Stimulated activated CD4-positive, alpha-beta T cell treated with anti-CD3 and anti-CD28 coated beads, TNF-alpha, amount 100 ng/mL, for 4 hours (primary cell): ENCODE measurements at places on chromosomes 11 and 22.

DNA sequence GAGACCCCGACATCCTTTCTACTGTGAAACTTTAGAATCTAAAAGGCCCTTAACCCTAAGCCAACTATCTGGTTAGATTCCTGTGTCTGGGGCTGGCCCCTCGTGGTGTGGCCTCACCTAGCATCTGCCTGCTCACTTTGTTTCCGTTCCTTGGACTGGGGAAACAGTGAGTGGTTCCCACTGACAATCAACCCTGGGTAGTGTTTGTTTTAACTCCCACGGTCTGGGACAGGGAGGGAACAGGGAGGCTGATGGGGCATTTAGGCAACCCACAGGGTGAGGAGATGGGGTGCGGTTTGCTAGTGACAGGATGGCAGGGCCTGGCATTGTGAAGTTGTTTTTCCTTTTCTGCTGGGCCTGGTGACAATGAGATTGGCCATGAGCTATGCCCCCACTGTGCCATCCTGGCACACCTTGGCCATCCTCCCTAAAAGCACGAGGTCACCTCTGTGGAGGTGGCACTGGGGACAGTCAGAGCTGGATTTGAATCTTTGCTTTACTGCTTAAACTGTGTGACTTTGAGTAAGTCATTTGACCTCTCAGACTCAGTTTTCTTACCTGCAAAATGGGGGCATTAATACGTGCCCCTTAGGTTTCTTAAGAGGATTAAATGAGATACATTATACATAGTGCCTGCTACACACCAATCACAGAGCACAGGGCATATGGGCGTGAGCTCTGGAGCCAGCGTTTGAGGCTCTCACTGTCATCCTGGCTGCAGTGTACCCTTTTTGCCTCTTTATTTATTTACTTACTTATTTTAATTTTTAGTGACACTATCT lies 31.4 kb downstream of the CHRDL2 start:
- no peak for DNase-seq

DNA sequence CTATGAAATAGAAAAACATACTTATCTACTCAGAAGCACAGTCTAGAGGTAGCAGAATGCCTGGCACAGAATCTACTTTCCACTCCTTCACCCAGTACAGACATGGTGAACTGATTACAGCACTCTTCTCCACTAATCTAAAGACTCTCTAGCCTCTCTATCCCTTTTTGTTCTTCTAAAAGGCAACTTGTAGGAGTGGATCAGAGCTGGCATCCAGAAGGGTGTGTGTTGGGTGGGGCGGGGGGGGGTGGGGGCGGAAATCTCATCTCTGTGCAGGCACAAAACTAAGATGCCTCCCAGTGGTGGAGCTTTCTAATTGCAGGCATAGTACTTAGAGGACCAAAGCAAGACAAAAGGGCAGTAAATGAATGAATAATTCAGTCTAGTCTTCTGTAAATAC lies 11.5 kb upstream of the EMID1 start:
- no peak for DNase-seq

DNA sequence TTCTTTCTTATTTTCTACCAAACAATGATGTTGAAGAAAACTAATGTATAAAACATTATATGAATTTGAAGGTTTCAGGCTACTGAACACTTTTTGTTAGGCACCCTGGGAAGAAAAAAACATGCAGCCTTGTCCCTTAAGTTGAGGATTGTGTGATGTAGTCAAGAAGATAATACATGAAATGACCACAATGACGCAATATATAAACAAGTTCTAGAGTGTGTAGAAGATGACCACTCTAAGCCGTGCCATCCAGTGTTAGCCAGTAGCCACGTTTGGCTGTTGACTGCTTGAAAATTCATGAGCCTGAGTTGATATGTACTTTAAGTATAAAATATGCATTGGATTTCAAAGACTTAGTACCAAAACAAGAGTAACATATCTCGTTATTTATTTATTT lies 16.2 kb downstream of the SWAP70 start:
- no peak for DNase-seq

GRCh38 chr11:114031967-114032320 lies 27.6 kb upstream of the ZBTB16 start:
- DNase-seq = no peak

DNA sequence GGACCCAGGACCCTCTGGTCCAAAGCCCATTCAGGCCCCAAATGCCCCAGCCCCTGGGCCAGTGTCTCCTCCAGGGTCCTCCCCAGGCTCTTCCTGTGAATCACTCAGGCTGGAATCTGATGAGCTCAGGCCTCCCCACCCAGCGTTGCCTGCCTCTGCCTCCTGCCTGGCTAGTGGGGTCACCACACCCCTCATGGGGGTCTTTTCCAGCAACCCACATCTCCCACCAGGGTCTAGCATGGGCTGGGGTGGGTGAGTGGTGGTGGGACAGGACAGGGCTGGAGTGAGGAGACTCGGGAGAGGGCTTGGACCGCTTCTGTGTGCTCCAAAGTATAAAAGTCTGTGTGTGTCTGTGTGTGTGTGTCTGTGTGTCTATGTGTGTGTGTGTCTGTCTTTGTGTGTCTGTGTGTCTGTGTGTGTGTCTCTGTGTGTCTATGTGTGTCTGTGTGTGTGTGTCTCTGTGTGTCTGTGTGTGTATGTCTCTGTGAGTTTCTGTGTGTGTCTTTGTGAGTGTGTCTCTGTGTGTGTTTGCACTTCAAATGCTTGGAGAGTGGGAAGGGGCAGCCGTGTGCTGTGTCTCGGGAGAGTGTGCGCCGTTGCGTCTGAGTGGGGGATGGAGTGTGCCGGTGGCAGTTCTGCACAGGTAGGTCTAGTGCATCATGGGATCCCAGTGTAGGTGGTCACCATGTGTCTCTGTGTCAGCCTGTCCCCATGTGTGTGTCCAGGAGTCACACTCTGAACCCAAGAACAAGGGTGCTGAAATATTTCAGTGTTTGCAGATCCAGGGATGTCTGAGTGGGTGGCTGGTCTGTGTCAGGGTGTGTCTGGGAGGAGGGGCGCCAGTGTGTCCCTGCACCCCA lies 8.8 kb downstream of the RIN1 start:
- no peak for DNase-seq

GRCh38 chr11:120211522-120212258 lies 858 bp downstream of the OAF start:
- no peak for DNase-seq

DNA sequence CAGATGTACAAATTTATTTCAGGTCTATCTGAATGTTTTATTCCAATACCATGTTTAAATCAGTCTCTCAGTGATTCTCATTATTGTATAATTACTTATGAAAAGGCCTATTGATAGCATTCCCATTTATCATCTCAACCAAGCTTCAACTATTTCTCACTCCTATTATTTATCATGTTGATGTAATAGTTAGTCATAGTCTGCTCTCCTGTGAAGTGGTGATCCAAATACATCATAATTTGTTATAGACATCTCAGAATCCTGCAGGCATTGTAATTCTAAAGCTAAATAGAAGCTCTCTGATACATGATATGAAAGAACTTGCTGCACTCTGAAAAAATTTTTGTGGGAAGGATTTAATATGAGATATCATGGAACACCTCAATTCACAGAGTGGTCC lies 21.8 kb upstream of the OR8G1 start:
- no peak for DNase-seq

GRCh38 chr22:47162865-47163264 lies 400.4 kb downstream of the TBC1D22A start:
- DNase-seq = no peak
